Left lung (tissue), 14 donors: ENCODE measurements at places on chromosomes 3 and 15. TPM values are rescaled to one million over a fixed set of nuclear protein-coding genes. Genes with fewer than 3 reads are reported as not detected.
A peak's percentile ranks its signal among the peaks of the same experiment; 100 is the strongest.

- DNase-seq, result no peak
These were observed 247.7 kb downstream of the UBE2E2 start for GRCh38 chr3:23450806-23451205.

The GRM7 gene
- 0.21 TPM for total RNA-seq

DNA sequence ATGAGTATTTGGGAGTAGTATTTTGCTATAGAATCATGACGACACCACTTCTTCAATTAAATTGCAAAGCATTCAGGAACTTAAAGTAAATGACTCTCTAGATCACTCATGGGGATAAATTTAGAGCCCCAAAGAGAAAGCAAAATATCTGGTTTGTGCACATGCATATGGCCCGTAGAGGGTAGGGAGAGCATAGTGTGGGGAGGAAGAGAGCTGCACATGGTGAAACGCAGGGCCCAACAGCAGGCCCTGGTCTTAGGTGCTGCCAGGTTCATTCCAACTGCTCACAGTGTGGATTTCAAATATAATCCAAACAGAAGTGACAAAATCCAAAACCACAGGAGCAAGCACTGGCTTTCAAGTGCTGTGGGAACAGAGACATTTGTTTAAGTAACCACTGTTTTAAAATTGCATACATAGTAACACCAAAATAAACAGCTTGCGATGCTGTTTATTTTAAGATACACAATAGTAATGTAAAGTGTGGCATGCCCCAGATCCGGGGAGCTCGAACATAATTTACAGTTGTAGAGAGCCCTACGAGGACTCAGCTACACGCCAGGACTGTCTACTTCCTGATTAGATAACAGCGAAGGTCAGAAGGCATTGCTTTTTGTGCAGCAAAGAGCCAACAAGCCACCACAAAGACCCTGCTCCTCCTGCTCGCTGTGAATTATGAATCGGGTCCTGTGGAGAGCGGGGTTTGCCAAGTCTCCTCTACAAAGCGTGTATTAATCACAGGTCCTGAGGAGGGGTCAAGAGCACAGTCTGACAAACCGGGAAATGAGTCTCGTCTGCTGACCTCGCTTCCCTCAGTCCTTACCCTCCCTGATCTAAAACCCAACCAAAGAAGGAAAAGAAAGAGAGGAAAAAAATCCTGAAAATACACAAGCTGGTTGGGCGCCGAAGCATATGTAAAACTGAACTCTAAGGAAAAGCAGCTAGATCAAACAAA, 80.6 kb downstream of the MEIS2 start:
- DNase-seq, result peak; percentile 73

GRCh38 chr15:81113861-81114291, 20.2 kb upstream of the CFAP161 start:
- no peak for DNase-seq

DNA sequence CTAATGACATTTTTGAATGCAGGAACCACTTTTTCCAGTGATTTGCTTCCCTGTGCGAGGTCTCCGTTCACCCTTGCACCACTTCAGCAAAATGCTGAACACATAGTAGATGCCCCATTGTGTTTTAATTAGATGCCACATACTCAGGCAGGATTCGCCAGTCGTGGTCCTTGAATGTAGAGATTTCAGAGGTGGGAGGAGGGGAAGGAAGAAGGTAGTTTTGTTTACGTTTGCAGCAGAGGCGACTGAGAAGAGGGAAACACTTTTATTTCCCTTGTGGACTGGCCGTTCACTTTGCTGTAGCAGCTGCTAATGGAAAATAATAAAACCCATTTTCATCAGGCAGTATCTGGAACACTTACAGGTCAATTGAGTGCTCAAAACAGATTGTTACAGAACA, 262.8 kb upstream of the TBL1XR1 start:
- DNase-seq, result no peak

The PLXNB1 gene
- total RNA-seq, result 128 TPM

DNA sequence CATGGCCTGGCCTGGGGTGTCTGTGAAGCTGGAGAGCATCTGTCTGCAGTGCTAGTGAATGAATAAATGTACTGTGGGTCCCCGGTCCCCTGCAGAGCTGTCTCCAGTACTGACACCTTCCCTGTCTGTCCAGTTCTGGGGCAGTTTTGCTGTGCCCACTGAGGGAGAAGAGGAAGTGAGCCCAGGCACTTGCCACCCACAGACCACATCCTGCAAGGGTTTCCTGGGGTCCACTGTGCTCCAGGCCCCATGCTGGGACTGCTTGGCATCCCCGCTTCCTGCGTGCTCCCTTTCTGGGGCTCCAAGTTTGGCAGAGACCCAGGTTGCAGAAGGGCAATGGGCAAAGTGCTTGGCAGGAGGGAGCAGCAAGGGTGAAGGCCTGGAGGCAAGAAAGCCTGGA, 4.9 kb upstream of the SLC6A6 start:
- DNase-seq, result no peak

- DNase-seq, result peak; percentile 36
These were observed 46.3 kb downstream of the DHX30 start for GRCh38 chr3:47849186-47849698.

The SGO1 gene
- total RNA-seq, result 2.7 TPM

DNA sequence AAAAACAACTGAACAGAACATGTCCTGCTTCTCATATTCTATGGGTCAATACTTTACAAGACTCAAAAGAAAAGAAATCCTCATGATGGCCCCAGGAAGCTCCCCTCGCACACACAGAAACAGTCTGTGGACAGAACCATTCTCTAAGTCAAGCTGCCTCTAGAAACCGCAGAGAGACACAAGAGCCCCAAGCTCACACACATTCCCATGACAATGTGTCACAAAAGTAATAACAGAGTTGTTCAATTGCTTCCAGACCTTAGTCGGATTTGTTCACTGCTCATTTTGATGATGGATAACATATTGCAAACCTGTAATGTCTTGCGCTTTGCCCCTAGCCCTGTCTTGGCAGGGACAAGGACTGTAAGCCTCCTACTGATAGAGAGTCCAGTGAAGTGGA, 60.9 kb downstream of the UMPS start:
- no peak for DNase-seq

DNA sequence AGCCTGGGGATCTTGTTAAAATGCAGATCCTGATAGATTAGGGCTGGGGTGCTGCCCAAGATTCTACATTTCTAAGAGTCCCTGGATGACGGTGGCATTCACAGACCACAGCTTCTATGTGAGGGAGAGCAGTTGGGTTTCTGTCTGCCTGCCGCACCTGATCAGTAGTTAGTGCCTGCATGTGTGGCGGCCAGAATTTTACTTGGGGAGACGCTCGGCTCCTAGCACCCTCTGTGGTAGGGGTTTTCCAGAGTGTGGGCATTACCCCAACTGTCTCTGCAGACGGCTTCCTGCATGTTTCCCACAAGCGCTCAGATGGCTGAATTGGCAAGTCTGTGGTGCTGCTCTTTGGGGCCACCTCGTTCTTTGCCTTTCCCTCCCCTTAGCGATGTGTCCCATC, 8.3 kb downstream of the GHRL start:
- no peak for DNase-seq

The FEZF2 gene
- total RNA-seq, result not detected

The GPR87 gene
- total RNA-seq, result 0.52 TPM

The KBTBD13 gene
- total RNA-seq, result 0.18 TPM
